ENCODE measurements at places on chromosomes 2 and 18. TPM values are rescaled to one million over a fixed set of nuclear protein-coding genes. Genes with fewer than 3 reads are reported as not detected.

The STPG4 gene
- not detected for total RNA-seq

The MBOAT2 gene
- 6.5 TPM for total RNA-seq

The RUFY4 gene
- total RNA-seq = not detected

The NXPH2 gene
- not detected for total RNA-seq

The TMEM247 gene
- not detected for total RNA-seq

The CNTNAP5 gene
- total RNA-seq = not detected

GRCh38 chr2:141711627-141712026 is 419.2 kb downstream of the LRP1B start:
- DNase-seq = no peak

- DNase-seq = no peak
Measured at GRCh38 chr2:68643011-68643873, at the start of gene PROKR1. TSS of gene PROKR1 (plus strand) at chr2:68643579. CDS start at chr2:68645822, 2,243 bp downstream.

GRCh38 chr2:122157158-122157557 is 401.7 kb downstream of the TSN start:
- no peak for DNase-seq

DNA sequence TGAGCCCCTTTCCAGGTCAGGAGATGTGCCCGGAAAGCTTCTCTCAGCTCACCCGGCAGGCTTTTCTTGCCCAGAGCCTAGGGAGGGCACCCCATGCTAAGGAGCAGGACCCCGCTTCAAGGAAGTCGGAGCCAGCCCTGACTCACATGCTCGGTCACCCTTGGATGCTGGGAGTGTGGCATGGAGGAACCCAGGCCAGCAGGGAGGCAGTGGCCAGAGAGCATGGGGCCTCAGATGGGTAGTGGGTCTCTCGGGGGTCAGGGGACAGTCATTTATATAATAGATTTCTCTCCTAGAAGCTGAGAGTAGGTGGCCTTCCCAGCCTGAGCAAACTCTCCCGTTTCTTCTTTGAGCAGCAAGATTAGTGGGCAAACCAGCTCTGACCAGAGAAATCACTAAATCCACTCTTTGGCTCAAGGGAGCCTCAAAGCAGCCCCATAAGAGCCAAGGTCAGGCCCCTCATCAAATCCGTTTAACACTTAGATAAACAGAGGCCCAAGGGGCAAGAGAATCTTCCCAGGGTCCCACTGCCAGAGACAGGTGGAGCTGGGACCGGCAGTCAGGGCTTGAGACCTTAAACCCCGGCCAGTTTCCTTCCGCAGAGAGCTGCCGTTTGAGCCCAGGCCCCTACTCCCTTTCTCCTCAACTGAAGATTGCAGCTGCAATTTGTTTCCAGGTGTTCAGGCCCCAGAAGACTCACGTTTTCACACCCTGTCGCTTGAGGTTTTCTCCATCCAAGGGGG is 113.1 kb downstream of the CYP26B1 start:
- DNase-seq = no peak

GRCh38 chr2:26064846-26065245 is 31.0 kb downstream of the RAB10 start:
- no peak for DNase-seq

DNA sequence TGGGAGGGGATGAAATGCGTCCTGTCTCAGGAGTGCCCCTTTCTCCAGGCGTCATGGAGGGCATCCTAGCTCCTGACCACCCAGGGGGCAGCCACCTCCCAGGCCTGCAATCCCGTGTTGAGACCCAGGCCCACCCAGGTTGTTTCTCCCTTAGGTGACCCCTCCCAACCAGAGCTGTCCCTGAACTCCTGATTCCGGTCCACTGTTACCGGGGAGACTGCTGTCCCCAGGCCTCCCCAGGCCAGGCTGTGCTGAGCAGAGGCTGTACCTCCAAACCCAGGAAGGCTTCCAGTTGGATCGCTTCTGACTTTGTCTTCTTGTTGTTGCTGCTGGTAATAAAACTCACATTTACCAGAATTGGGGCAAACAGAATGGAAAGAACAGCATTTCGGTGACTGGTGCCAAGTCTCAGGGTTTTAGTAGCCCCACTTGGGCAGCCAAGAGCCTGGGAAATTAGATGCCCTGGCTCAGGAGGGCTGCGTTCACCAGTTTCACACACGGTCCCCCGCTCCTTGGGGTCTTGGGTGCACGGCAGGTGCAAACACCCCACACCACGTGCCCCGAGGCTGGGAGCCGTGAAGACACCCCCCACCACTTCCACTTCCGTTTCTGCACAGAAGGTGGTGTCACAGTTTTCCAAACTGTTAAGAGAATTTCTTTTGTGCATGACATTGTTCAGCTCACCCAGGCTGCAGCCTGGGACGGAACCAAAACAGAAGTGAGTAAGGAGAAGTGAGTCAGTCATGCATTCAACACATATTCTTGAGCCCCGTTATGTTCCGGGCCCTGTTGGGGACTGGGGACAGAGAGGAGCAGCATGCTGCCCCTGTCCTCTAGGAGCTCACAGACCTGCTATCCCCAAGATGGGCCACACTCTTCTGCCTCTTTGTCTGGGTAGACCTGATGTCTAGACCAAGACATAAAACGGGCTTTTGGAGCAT is 29.4 kb downstream of the ITM2C start:
- DNase-seq = no peak

GRCh38 chr2:179626261-179626660 is 235.2 kb downstream of the ZNF385B start:
- no peak for DNase-seq

DNA sequence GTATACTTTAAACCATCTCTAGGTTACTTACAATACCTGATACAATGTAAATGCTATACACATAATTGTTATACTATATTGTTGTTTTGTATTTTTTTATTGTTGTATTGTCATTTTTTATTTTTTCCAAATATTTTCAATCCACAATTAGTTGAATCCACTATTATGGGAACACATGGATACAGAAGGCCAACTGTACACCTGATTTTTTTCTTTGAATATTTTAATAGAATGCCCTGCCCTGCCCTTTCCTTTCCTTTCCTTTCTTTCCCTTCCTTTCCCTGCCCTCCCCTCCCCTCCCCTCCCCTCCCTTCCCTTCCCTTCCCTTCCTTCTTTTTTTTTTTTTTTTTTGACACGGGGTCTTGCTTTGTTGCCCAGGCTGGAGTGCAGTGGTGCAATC is 120.2 kb downstream of the SLC4A3 start:
- DNase-seq = no peak

- no peak for DNase-seq
Measured at GRCh38 chr18:32937597-32937996, 164.8 kb upstream of the KLHL14 start.

DNA sequence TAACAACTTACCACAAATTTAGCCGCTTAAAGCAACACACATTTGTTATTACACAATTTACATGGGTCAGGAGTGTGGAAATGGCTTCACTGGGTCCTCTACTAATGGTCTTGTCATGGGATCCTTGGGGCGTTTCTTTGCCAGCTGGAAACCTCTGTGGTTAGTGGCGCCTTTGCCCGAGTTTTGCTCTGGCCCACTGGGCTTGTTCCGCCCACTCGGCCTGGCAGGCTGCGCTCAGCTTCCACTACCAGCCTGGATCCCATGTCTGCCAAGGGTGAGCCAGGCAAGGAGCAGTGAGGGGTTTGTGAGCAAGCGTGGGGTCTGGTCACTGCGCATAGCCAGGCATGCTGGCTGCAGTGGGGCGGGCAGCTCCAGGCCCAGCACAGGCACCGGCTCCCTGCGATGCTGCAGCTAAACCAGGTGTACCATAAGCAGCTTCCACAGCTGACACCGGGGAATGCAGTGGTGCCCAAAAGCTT is 16.2 kb upstream of the MBD2 start:
- DNase-seq = no peak

DNA sequence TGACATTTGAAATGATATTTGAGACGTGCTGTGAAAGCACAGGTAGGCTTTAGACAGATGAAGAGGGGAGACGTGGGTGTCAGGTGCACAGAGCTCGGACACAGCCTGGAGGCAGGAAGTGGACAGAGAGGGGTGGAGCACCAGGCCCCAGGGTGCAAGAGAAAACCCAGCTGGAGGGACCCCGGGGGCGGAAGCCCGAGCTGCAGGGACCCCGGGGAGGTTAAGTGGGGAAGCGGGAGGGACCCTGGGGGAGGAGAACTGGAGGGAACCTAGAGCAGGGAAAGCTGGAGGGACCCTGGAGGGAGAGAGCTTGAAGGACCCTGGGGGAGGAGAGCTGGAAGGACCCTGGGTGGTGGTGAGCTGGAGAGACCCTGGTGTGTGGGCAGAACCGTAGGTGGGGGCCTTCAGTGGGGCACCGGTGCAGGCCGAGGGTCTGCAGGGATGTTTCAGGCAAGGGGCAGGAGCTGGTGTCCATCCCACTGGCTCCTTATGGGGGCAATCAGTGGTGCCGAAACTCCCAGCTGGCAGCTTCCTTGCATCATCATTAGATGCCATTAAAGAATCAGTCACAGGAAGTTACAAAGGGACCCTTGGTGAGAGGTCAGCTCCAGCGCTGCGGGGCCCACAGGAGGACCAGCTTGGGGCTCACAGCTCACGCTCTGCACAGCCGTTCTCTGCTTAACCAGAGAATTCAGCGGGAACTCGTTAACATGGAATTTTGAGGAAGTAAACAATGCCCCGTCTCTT is 246.6 kb downstream of the EIPR1 start:
- no peak for DNase-seq

DNA sequence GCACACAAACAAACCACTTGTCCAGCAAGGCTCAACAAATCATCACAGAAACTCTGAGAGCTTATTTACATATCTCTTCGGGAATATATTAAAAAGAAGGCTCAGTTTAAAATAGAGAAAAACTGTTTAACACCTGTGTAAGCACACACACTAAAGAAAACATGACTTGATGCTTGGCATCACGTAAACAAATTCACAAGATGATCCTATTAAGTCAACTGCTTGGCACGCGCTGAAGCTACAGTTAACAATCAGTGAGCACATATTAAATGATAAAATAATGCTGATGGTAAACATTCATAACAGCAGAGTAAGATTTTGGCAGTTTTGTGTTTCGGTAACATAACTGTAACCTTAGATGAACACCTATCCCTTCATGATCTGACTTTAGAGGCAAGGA is 4.3 kb upstream of the HES6 start:
- DNase-seq = no peak

- no peak for DNase-seq
Measured at GRCh38 chr2:72712977-72713376, 112.9 kb downstream of the EXOC6B start.

DNA sequence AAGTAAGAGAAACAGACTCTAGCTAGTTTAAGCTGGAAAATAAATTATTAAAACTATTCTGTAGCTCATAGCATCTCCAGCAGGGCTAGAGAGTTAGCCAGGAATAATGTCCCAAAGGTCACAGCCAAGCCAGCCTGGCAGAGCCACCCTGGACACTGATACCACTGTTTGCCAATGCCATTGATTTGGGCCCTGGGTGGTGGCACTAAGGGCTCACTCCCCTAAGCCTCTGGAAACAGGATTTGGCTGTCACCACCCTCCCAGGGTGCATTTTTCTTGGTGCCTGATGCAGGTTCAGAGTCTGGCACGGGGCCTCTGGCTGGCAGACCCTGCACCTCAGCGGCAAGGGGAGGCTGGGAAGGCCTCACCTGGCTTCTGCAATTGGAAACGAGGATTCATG is 7.1 kb downstream of the SH2D6 start:
- DNase-seq = no peak

- peak; percentile 44 for DNase-seq
Measured at GRCh38 chr18:46213295-46213694, 109.1 kb downstream of the HAUS1 start.

DNA sequence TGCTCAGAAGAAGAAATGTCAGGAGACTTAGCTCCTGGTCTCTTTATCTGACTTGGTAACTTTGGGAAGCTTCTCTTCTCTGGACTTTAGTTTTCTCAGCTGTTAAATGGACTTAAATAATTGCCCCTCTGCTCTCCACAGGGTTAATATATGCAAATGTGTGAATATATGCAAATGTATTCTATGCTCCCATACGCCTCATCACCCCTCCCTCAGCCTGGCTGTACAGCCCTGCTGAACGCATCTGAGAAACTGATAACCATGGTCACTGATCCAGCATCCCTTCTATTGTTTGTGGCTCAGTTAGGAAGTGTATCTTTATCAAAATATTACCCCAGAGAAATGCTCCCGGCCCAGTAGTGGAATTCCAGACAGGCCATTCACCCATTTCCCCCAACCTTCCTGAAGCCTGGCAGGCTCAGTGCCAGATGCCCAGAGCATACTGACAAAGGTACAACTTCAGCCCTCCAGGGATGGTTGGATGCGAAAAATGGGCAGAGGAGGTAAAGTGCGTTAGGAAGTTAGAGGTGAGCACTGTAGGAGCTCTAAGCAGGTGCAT is 103.4 kb downstream of the DYSF start:
- DNase-seq = peak; percentile 45

GRCh38 chr2:121710470-121711170 is 26.1 kb downstream of the NIFK start:
- no peak for DNase-seq

- peak; percentile 62 for DNase-seq
Measured at GRCh38 chr2:174787487-174788205, 23.4 kb upstream of the CHRNA1 start.

- no peak for DNase-seq
Measured at GRCh38 chr2:55459279-55459678, 39.6 kb upstream of the CCDC88A start.

Measured in lung microvascular endothelial cell (primary cell).